ENCODE measurements at places on chromosomes 12 and 14. TPM values are rescaled to one million over a fixed set of nuclear protein-coding genes. Genes with fewer than 3 reads are reported as not detected.

- no peak for DNase-seq
Observed at GRCh38 chr14:29355846-29356245, 571.8 kb downstream of the PRKD1 start.

DNA sequence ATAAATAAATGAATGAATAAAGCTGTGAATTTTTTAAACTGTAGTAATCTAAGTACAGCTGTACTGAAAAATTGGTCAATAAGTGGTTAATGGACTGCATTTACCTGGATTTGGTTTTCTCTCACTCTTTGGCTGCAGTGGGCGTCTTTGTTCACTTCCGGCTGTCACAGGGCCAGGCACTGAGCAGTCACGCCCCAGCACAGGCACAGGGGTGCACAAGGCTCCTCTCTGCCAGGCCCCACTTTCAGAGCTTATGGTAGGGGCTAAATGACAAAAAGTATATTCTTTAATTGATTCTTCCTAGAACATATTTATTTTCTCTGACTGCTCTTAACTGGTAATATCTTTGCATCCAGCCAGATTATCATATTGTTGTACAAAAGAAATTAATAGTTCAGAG, 70.6 kb upstream of the DYNC1H1 start:
- DNase-seq, result no peak

DNA sequence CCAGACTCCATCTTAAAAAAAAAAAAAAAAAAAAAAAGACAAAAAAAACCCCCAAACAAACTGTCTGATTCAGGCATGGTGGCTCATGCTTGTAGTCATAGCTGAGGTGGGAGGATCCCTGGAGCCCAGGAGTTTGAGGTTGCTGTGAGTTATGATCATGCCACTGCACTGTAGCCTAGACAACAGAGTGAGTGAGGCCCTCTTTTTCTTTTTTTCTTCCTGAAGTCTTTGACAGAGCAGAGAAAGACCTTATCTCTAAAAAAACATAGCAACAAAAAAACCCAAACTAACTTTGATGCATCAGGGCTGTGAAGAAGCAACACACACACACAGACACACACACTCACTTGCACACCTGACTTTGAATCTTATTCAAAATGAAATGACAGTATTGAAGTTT, 7.7 kb upstream of the AMN1 start:
- peak; percentile 68 for DNase-seq

- no peak for DNase-seq
Observed at GRCh38 chr12:47376927-47377326, 297.2 kb upstream of the AMIGO2 start.

DNA sequence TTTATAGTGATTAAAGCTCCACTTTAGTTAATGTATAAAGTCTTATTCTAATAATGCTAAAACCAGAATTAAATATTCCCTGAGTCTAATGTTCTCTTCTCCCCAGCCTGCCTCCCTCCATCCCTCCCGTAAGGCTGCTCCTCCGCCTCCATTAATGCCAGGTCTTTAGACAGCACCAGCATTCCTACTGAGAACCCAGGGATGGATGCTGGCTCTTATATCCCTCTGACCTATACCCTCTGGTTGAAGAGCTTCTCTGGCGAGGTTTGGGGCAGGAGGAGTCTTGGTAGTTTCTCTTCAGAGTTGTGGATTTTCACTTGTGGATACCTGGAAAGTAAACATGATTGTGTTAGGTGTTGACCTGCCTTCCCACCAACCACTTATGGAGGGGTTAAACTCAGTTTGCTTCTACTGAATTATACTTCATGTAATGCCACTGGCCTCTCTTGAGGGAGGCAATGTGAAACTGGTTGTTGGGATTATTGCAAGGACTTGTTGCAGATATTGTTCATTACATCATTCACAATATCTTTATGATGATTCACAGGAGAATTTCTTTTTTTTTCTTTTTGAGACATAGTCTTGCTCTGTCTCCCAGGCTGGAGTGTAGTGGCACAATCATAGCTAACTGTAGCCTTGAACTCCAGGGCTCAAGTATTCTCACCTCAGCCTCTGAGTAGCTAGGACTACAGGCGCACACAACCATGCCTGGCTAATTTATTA, 11.1 kb upstream of the SMAGP start:
- peak; percentile 44 for DNase-seq

DNA sequence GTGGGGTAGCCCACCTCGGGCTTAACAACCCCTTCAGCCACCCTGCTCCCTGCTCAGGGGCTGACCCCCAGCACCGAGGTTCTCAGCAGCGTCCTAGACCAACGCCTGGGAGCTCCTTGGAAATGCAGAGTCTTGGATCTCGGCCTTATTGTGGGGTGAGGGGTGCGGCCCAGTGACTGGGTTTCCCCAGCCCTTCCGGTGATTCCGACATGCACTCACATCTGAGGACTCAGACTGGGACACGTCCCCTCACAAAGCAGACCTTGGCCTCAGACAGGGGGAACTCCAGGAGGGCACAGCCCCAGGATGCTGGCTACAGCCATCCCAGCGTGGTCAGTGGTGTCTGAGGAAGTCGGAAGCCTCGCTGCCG, 117.7 kb downstream of the RFLNA start:
- DNase-seq, result no peak

DNA sequence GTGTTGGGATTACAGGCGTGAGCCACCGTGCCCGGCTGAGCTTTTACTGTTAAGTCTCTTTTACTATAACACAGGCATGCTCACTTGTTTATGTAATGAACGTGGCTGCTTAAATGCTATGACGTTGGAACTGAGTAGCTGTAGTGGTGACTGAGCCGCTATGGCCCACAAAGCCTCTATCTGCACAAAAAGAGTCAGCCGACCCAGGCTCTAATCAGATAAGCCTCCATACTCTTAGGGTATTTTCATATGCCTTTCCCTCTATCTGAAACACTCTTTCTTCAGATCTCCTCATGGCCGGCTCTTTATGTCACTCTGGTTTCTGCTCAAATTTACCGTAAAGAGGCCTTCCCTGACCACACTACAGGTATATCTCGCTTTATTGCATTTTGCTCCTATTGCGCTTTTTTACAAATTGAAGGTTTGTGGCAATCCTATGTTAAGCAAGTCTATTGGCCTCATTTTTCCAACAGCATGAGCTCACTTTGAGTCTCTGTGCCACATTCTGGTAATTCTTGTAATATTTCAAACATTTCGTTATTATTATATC, 8.0 kb downstream of the SLC2A14 start:
- DNase-seq, result peak; percentile 17

GRCh38 chr12:14714437-14714836, 18.0 kb upstream of the GUCY2C start:
- no peak for DNase-seq

DNA sequence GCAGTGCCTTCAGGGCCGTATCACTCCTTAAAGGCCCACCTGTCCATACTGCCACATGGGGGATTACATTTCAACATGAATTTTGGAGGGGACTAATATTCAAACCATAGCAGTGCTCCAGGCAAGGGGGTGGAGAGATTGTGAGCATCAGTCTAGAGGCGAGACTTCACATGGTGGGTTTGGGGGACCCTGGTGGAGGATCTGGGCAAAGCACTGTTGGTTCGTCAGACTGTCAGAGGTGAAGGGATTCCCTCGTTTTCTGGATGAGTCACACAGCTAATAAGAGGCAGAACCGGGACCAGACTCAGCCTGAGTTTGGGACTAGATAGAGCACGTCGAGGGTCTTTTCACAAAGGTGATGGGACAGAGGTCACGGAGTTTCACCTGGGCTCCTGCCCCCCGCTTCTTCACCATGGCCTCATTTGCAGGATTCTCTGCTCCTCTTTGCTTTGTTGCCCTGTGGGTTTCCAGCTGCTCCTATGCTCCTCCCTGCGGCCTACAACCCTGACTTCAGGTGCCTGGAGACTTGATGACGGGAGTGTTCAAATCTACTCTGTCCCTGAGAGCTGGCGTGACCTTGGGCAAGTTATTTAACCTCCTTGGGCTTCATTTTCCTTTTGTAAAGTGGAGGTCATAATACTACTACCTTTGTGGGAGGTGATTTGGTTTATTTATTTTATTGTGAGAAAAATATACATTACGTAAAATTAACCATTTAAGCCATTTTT, 41.5 kb downstream of the TEAD4 start:
- no peak for DNase-seq

The RNASE3 gene
- not detected for total RNA-seq

The GPHB5 gene
- not detected for total RNA-seq

The IFI27 gene
- 51.4 TPM for total RNA-seq

The RAB21 gene
- 12.5 TPM for total RNA-seq

The GAS2L3 gene
- 24.5 TPM for total RNA-seq
